Kidney glomerular epithelial cell (primary cell): ENCODE measurements at places on chromosomes 6 and 20.

DNA sequence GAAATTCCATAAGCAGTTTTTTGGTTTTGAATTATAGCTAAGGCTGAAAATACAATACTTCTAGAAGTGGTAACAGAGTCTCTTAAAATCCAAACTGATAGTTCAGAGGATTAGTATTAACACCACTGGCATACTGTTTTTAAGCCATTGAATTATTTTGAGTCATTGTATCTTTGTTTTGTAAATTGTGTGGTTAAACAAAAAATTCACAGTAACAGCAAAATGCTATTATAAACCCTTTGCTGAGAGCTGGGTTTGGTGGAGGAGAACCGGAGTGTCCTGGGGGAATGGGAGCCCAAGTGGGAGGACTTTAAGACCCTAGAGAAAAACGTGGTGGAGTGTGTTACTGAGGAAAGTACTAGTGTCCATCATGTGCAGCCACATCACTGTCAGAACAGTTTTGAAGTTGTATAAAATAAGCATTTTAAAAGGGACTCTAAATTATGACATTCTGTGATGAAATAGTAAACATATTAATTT, 125.1 kb downstream of the LRRC1 start:
- no peak for DNase-seq

DNA sequence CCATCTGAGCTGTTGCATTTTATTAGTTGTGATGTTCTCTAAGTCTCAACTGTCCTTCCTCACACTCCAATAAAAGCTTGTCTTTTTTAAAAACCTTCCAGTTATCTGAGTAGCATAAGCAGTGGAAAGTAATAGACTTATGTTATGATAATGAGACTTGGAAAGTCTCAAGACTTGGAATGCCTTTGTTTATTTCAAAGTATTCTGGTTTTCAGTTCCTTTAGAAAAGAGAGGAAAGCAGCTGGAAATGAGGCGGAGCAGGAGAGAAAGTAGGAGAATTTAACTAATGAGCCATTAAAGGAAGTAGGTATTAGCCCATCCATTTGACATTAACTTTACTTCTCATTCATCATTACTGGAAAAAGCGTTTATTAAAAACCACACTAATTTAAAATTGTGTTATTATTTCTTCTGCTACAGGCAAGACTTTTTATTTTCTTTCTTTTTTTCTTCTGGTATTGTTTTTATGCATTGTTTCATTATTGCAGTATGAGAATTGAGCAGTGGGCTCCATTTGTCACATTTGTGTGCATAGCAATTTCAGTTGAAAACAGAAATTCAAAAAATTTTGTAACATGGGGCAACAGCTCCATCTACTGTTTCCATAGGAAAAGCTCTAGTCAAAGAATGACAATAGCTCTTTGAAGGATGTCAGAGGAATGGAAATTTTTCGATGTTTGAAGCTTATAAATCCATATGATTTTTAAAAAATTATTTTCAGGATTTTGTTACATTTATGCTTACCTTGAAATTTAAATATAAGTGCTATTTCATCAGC, 194.8 kb downstream of the COL9A1 start:
- peak; percentile 44 for DNase-seq

DNA sequence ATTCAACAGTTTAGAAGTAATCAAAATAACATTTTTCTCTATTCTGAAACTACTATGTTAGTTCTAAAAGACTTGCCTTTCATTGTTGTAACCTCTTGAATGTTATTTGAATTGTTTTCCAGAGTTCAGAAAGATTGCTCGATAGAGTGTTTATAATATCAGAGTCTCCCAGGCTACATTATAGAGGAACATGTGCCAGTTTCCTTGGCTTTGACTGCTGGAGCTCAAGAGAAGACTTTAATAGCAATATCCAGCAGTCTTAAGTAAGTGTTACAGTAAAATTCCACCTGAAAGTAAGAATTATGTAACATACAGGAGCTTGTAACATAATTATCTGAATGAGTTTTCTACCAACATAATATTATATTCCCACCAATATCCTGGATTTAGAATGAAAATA, 991.8 kb upstream of the ADGRB3 start:
- DNase-seq = no peak

GRCh38 chr20:15847196-15847784, 726.0 kb downstream of the KIF16B start:
- DNase-seq = no peak

DNA sequence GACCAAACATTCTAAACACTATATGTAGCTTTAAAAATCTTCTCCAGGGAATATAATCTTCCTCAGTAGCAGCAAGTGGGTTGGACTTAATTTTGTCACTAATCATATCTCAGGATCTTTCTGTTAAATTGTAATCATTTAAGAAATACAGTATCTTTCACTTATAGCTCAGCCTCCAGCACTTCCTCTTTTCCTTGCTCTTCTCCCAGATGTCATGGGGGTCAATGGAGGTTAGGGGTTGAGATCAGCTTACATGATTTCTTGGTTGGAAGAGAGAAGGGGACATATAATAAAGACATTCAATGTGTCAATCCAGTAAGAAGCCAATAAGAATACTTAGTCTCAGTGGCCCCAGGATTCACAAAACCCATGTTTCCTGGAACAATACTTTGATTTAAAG, 15.7 kb upstream of the REPS1 start:
- no peak for DNase-seq

DNA sequence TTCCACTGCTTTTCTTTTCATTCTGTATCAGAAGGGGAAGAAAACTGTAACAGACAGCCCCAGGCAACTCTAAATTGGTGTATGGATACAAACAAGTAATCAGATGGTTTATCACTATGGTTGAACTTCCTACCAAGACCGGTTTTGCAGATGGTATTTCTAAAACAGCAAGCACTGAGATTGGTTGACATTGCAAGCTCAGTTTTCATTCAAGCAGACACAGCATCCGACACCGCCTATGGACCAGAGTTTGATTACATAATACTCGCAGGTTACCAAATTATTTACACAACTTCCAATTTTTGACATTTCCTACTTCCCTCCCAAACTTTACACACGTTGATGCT, 209.9 kb downstream of the ALDH8A1 start:
- DNase-seq = no peak

DNA sequence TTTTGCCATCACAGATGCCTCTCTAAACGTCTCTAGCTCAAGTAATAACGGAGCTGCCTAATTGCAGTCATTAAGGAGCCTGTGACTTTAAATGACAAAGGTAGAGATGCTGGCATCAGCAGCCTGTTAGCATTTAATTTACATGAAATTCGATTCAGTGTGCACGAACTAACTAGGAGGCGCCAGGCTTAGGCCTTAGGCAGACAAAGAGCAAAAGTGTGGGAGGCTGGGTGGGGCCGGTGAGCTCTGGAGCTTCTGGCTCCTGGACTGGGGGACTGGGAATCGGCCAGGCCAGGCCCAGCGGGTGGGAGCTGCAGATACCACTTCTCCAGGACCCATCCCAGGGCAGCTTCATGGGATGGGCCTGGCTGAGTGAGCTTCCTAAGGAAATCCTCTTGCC, 170.0 kb upstream of the AGPAT4 start:
- DNase-seq = peak; percentile 10

DNA sequence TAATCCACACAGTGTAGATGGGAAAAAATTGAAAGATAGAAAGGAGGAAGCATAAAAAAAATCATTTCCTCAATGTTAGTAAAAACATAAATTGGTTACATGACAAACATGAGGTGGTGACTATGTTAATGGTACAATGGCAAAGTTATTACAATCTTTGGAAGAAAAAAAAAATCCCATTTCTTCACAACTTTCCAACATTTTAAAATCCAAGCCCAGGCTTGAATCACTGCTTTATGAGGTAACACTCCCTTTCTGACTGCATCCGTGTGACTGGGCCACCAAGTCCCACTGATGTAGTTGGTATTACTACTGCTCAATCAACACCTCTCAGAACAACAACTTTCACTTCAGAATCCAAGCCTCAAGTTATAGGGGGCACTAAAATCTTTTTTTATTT, 160.4 kb downstream of the BTBD9 start:
- DNase-seq = no peak

DNA sequence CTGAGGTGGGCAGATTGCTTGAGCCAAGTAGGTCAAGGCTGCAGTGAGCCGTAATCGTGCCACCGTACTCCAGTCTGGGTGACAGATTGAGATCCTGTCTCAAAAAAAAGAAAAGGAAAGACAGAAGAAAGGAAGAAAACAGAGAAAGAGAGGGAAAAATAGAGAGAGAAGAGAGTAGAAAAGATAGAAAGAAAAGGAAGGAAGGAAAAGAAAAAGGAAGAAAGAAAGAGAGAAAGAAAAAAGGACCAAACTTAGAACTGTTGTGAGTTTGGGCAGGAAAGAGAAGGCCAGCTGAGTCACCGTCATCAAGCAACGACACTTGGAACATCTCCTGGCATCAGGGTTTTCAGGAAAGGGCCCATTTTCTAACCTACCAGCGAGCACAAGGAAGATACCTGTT, 96.0 kb upstream of the AKAP12 start:
- no peak for DNase-seq

DNA sequence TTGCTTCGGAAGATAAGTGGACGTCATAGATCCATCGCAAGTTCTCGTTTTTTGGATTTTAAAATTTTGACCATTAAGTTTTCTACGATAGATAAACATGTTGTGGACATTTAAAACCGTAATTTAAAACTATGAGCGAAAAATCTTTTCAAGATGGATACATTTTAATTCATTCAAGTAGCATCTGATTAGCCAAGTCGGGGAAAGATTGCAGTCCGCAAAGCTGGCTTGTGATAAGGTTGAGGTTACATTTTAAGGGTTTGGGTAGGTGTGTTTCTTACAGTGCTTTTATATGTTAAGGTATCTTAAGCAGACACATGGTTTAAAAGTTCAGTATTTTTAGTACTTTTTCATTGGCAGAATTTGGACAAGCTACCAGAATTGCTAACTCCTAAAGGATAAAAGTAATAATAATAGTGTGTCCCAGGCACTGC, 1.2 kb downstream of the WTAP start:
- no peak for DNase-seq

- no peak for DNase-seq
Measured at GRCh38 chr6:107941627-107942026, 16.4 kb downstream of the SEC63 start.

DNA sequence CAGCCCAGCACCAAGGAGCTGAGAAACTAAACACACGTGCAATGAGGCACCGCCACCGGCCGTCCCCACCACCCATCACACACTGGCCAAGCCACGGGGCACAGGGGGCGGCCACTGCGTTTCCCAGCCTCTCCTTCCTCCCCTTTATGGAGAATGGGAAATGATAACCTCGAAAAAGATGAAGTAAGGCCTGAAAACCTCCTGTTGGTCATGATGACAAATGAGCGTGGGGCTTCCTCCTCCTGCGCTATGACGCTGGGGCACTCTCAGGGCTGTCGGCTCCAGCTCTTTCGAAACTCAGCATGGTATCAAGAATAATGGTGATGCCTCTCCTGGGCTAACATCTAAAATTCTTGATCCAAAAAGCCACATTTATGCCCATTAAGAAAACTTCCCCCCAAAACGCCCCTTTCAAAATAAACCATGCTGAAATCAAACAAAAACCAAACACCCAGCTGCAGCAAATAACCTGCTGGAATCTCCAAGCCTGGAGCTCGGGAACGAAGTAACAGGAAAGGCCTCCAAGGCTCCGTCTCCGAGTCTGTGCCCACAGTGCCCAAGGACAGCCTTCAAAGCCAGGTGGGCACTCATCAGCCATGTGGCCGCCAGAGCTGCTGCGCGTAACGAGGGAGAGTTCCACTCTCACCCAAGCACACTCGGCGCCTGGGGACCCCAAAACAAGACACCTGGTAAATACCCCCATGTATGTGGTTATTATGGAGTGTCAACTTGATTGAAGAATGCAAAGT, 50.0 kb downstream of the TAF4 start:
- DNase-seq = no peak

GRCh38 chr6:135869857-135870256, 18.4 kb downstream of the PDE7B start:
- no peak for DNase-seq

GRCh38 chr20:36385503-36385902, 79.4 kb downstream of the DLGAP4 start:
- no peak for DNase-seq
